ENCODE measurements at places on chromosomes 11 and 22. TPM values are rescaled to one million over a fixed set of nuclear protein-coding genes. Genes with fewer than 3 reads are reported as not detected.

GRAP2 gene
- total RNA-seq: not detected

ZP1 gene
- total RNA-seq: not detected

DRG1 gene
- total RNA-seq: 62.1 TPM

OR52W1 gene
- total RNA-seq: not detected

C11orf91 gene
- not detected for total RNA-seq

OR5B21 gene
- total RNA-seq: not detected

PAX6 gene
- not detected for total RNA-seq

BATF2 gene
- 0.39 TPM for total RNA-seq

MYOD1 gene
- not detected for total RNA-seq

OR51I1 gene
- total RNA-seq: not detected

TSGA10IP gene
- not detected for total RNA-seq

C11orf65 gene
- not detected for total RNA-seq

ESAM gene
- 20.1 TPM for total RNA-seq

ANKRD13D gene
- total RNA-seq: 24.8 TPM

GRIA4 gene
- not detected for total RNA-seq

FGF4 gene
- not detected for total RNA-seq

RCOR2 gene
- total RNA-seq: 0.13 TPM

OR51B5 gene
- total RNA-seq: not detected

OR8A1 gene
- not detected for total RNA-seq

APOL5 gene
- not detected for total RNA-seq

PATL1 gene
- total RNA-seq: 10.1 TPM
